Stimulated activated CD4-positive, alpha-beta T cell treated with anti-CD3 and anti-CD28 coated beads, TNF-alpha, amount 100 ng/mL, for 24 hours (primary cell): ENCODE measurements at places on chromosomes 4 and X.

DNA sequence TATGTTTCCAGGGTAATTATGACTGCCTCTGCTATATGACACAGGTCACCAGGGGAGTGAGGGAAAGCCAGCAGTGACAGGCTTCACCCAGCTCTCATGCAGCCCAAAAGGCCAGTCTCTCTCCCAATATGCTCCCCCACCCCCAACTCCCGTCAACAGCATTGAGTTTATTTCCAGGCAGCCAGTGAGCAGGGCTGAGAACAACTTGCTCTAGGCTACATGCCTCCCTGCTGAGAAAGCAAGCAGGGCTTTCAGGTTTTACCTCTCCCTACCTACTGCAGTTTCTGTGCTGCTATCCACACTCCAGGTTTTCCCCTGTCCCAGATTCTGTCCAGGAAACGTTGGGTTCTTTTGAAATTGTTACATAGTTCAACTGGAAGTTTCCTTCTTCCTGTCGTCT lies 291.4 kb downstream of the PABPC4L start:
- no peak for DNase-seq

DNA sequence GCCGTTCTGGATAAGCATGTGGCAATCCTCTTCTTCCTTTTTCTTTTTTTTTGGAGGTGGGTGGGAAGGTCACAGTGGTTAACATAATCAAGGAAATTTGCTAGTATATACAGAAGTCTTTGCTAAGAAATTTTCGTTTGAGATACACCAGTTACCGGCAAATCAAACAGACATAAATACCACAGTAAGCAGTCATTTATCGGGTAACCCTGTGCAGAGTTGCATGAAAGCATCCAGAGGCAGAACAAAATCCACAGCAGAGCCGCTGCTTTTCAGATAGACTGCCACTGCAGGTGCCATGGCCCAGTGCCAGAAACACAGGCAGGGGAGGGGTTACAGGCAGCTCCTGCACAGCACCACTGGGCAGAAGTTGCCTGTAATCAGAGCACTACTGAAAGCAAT lies 179.1 kb upstream of the MAB21L2 start:
- no peak for DNase-seq

- DNase-seq: no peak
These were observed 288.0 kb upstream of the ATOH1 start for GRCh38 chr4:93540562-93540961.

- no peak for DNase-seq
These were observed 124.6 kb downstream of the DCHS2 start for GRCh38 chr4:154366956-154367355.

DNA sequence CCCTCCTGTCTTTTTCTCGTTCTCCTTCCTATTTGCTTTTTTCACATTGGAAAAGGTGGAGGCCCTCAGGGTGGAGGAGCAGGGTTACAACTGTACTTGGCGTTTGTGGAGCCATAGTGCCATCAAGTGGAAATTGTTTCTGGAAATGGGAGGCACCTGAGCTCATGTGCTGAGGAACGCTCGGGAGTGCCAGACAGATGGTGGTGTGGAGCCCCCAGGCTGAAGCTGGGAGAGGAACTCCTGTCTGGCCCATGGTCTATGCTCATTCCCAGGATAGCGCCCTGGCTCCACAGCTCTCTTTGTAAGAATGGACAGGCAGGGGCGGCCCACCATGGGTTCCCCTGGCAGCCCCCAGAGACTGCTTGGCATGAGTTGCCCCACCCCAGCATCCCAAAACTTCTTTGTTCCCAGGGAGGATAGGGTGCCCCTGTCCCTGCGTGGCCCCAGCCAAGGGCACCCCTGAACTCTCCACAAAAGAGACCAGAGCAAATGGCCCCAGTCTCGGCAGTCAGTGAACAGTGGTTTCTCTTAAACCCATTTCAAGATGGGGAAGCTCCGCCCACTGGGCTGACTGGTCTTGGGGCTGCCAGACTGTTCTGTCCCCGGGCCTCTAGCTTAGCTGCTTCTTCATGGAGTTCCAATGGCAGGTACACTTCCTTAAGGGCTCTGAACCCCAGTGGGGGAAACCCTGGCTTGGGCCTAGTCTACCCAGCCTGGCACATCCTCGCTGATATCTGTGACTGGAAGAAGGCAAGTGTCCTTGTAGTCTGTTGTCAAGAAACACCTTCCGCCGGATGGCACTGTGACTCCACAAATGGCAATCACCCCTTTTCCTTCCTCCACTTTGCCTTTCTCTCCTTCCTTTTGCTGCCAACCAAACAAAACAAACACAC lies 70.1 kb downstream of the NBDY start:
- DNase-seq: no peak

DNA sequence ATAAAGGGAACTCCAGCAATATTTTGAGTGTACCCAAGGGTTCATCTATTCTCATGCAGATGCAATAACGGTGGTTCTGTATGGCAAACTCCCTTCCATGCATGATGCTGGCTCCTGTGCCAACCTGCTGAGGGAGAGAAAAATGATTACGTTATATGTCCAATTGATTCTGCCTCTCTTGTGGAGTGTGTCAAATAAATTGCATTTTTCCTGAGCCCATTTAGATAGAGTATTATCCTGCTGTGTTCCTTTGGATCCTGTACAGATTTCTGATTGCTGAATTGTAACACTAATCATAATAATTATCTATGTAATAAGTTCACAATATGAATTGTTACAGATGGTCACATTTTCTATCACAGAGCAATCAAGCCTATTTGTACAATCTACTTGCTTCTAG lies 821.7 kb downstream of the C4orf33 start:
- DNase-seq: no peak

- DNase-seq: no peak
These were observed 38.3 kb upstream of the SPINK2 start for GRCh38 chr4:56859841-56860240.

- DNase-seq: no peak
These were observed 90.6 kb downstream of the LRP2BP start for GRCh38 chr4:185304944-185305690.

DNA sequence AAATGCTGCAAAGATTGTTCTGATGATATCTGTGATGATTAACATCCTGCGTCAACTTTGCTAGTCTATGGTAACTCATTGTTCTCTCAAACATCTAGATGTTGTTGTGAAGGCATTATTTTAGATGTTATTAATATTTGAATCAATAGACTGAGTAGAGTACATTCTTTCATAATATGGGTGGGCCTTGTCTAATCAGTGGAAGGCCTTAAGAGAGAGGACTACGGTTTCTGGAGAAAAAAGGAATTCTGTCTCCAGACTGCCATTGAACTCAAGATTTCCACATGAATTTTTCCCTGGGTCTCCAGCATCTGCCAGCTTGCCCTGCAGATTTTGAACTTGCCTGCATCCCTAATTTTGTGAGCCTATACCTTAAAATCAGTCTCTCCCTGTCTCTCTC lies 2381.1 kb upstream of the AGA start:
- no peak for DNase-seq

DNA sequence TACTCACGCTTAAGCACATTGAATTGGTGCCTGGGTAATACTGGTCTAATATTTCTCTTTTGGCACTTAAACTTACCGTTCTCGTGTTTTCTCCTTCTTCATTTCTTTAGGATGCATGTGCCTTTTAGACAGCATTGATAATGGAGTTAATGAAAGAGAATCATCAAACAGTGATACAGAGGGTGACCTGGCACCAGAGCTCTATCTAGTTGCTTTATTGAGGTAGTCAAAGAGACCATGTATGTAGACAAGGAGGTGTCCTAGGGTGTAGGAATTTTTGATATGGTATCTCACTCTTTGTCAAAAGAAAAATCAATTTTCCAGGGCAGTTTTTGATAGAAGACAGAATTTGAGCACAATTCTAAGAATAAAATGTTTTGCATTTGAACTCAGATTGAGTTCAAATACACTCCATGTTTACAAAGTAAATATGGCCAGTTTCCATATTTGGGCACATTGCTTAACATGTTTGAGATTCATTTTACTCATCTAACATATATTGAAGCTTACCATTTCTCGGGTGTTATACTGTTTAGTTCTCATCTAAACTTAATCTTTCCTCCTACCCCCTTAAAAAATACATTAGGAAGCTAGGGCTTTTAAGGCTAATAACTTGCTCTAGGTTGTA lies 92.0 kb downstream of the WWC2 start:
- no peak for DNase-seq

DNA sequence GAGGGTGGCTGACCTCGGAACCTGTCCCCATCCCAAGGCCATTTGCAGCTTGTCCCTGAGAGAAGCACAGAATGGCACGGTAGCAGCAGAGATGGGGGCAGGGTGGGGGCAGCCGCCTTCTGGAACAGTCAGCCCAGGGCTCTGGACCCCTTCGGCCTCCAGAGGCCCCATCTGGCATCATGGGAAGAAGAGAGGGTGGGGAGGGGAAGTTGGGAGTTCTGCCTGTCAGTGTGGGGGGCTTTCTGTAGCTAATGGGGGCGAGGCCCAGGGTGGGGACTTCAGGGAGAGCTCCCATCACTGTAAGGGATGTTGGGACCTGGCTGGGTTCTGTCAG lies 62.9 kb upstream of the ADRA2C start:
- no peak for DNase-seq

DNA sequence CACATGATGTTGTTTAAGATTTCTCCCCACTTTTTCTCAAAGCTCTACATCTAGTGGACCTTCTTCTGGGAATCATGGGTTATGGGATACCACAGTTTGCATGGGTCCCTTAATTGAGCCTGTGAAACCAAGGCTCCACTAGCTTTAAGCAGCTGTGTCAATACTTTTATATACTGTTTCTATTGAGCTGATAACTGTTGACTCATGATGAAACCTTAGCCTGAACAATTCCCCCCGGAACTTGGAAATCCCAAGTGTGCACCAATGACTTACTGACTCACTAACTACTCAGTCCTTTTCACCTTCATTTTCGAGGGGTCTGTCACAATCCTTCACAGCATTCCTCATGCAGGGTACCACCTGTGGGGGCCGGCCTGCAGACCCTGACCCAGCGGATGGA lies 12.7 kb upstream of the SPIN4 start:
- no peak for DNase-seq
